ENCODE measurements at places on chromosomes 11 and 22. TPM values are rescaled to one million over a fixed set of nuclear protein-coding genes. Genes with fewer than 3 reads are reported as not detected.
A peak's percentile ranks its signal among the peaks of the same experiment; 100 is the strongest.

DNA sequence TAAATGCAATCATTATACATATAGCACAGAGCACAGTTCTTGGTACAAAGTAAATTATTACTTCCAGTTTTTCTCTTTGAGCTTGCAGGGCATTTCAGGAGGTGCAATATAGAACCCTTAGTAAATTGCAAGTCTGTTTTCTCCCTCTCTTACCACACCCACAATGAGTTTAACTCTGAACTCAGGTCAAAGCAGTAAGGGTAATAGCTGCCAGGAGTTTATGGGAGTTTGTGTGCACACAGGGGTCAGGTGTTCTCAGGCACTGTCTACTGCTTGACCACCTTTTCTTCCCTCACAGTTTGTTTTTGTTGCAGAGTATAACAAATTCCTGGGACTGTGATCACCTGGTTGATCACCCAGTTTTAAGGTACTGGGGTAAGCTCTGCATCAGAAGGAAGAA is 478.5 kb upstream of the TENM4 start:
- no peaks in the 10 kb centered on the region for H3K27me3 ChIP-seq
- H3K4me3 ChIP-seq, result no peak overlapping the region
- H3K27ac ChIP-seq, result no peak overlapping the region
- H3K36me3 ChIP-seq, result no peaks in the 10 kb centered on the region
- no peak for DNase-seq
- no peaks in the 10 kb centered on the region for H3K4me1 ChIP-seq

SYTL2 gene
- 146 TPM for total RNA-seq

DNA sequence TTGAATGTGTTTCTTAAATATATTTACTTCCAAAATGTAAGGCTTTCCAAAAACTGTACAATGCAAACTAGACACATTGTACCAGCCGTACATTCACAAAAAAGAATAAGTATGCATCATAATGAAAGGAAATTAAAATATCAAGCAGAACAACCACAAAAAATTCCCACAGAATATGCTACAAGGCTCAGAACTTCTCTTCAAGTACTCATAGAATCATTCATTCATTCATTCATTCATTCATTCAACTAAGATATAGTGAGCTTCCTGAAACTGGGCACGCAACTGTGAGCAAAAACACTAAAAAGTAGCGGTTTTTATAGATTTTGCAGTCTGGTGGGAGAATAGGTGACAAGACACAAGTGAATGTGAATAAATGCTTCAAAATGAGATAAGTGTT is 690.1 kb downstream of the KCNA4 start:
- H3K27me3 ChIP-seq, result no peaks in the 10 kb centered on the region
- H3K4me3 ChIP-seq, result no peak overlapping the region
- H3K27ac ChIP-seq, result no peak overlapping the region
- no peak for DNase-seq
- no peaks in the 10 kb centered on the region for H3K36me3 ChIP-seq

GRCh38 chr22:49954991-49955580 is 5.5 kb upstream of the PIM3 start:
- DNase-seq, result no peak
- no peaks in the 10 kb centered on the region for H3K36me3 ChIP-seq
- H3K27me3 ChIP-seq, result no peaks in the 10 kb centered on the region
- no peak overlapping the region for H3K4me3 ChIP-seq
- H3K27ac ChIP-seq, result no peak overlapping the region

PRODH gene
- total RNA-seq, result 360 TPM

GRM5 gene
- not detected for total RNA-seq

CHADL gene
- 0.80 TPM for total RNA-seq

AGBL2 gene
- total RNA-seq, result 17.4 TPM

- no peak overlapping the region for H3K4me3 ChIP-seq
- H3K4me1 ChIP-seq, result peaks cover 19% of the 10 kb centered on the region
- no peaks in the 10 kb centered on the region for H3K27me3 ChIP-seq
- no peaks in the 10 kb centered on the region for H3K36me3 ChIP-seq
- no peak overlapping the region for H3K27ac ChIP-seq
These were observed 722 bp upstream of the GUCY1A2 start for GRCh38 chr11:107018902-107019493.

- DNase-seq, result no peak
- no peaks in the 10 kb centered on the region for H3K27me3 ChIP-seq
- no peaks in the 10 kb centered on the region for H3K4me1 ChIP-seq
These were observed 117.0 kb downstream of the FANCF start for GRCh38 chr11:22508665-22509064.

DNA sequence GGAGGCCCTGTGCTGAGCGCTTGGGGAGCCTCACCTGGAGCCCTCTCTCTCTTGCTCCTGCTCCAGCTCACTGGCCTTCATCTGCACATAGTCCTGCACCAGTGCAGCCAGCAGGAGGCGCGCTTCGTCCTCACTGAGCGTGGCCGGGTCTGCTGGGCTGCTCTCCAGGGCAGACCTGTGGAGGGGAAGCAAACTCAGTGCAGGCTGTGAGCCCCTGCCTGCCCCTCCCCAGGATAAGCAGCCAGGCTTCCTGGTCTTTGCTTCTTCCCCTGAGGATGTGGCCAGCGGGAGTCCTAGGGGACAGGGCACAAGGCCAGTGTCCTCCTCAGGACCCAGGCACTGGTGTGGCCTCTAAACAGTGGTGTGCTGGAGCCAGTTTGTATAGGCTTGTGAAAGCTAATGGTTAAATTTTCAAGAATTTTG is 2.2 kb downstream of the CALCA start:
- no peaks in the 10 kb centered on the region for H3K36me3 ChIP-seq
- DNase-seq, result peak; percentile 53
- H3K27me3 ChIP-seq, result peaks cover 8% of the 10 kb centered on the region
- no peak overlapping the region for H3K27ac ChIP-seq

GRCh38 chr11:96388891-96389719 is 607 bp downstream of the CCDC82 start:
- no peaks in the 10 kb centered on the region for H3K27me3 ChIP-seq
- H3K4me3 ChIP-seq, result peak overlapping the region; percentile 91
- DNase-seq, result no peak
- no peaks in the 10 kb centered on the region for H3K36me3 ChIP-seq

TSPAN18 gene
- total RNA-seq, result 2.0 TPM

- no peak overlapping the region for H3K4me3 ChIP-seq
- no peak overlapping the region for H3K27ac ChIP-seq
- H3K27me3 ChIP-seq, result no peaks in the 10 kb centered on the region
- H3K36me3 ChIP-seq, result no peaks in the 10 kb centered on the region
- H3K4me1 ChIP-seq, result no peaks in the 10 kb centered on the region
- no peak for DNase-seq
These were observed 7.9 kb downstream of the PAMR1 start for GRCh38 chr11:35517481-35517880.

GRCh38 chr11:10666556-10667520 is 26.7 kb downstream of the IRAG1 start:
- no peak overlapping the region for H3K4me3 ChIP-seq
- peak overlapping the region; percentile 61 for H3K27ac ChIP-seq
- no peaks in the 10 kb centered on the region for H3K4me1 ChIP-seq
- DNase-seq, result no peak

SNU13 gene
- 51.5 TPM for total RNA-seq

OR4C13 gene
- not detected for total RNA-seq

DNA sequence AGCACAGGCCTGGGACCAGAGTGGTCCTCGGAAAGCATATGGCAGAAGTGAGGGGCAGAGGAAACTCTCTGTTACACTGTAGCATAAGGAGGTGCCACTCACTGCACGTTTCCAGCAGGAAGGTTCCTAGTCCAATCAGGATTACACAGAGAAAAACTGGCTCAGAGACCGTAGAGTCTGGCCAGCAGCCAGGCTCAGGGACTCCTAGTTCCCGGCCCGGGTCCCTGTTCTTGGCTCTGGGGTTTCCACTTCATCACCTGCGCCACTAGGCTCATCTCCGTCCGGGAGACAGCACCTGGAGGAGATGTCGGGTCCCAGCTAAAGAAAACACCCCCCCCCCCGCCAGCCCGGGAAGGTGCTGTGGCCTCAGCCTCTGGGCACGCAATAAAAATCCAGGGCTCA is 1.1 kb downstream of the TTLL12 start:
- peak overlapping the region; percentile 82 for H3K4me3 ChIP-seq
- H3K27ac ChIP-seq, result no peak overlapping the region
- DNase-seq, result no peak
- no peaks in the 10 kb centered on the region for H3K36me3 ChIP-seq
- H3K27me3 ChIP-seq, result no peaks in the 10 kb centered on the region

DNA sequence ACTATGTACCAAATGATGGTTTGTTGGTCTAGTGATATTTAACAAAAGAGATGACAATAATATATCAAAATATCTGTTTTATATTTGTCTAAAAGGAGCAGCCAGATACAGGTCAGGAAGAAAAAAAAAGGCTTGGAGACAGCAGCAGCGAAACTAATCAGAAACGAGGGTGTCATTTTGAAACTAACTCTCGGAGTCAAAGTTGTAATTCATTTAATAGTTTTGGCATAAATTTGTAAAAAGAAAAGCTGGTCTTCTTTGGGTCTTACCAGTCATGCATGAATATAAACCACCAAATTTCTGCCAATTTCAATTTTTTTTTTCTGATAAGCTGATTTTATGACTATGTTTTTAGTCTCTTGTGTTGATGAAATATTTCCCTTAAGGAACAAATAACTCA is 25.5 kb downstream of the NPAT start:
- no peaks in the 10 kb centered on the region for H3K27me3 ChIP-seq
- no peak for DNase-seq
- H3K4me1 ChIP-seq, result no peaks in the 10 kb centered on the region
- no peak overlapping the region for H3K27ac ChIP-seq

PANX3 gene
- total RNA-seq, result not detected

DNA sequence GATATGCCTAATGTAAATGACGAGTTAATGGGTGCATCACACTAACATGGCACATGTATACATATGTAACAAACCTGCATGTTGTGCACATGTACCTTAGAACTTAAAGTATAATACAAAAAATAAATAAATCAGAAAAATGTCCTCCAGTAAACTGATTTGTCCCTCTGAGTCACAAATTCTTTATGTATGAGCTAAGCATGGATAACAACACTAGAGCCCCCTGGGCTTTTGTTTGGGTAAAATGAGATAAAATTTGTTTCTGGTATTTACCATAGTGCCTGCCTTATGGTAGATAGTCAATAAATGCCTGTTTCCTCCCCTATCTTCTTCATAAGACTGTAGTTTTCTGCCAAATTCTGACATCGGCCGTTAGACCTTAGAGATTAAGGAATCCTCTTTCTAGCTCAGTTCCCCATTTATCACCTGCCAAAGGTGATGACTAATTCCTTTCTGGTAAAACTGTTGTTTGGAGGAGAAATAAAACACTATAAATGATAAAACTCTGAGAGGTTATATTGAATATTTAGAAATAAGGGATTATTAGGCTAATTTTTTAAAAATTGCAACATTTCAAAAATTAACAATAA is 43.6 kb upstream of the LUZP2 start:
- no peaks in the 10 kb centered on the region for H3K4me1 ChIP-seq
- H3K36me3 ChIP-seq, result no peaks in the 10 kb centered on the region
- no peak overlapping the region for H3K4me3 ChIP-seq

DNA sequence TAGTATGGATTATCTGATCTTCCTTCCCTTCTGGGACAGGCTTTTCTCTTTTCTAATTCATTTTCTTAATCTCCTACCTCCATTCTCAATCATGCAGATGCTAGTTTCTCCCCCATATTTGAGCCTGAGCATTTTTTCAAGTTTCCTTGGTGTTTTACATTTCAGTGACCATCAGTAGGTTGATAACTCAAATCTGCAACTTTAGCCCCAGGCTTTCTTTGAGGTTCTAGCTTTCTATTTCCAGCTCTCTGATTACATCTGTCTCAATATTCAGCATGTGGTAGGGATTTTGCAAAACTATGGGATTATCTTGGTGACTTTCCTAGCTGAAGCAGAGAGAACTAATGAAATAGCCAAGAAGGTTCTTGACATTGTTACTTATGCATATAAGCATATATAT is 67.8 kb downstream of the ARHGEF12 start:
- no peak for DNase-seq
- H3K36me3 ChIP-seq, result no peaks in the 10 kb centered on the region
- H3K27ac ChIP-seq, result no peak overlapping the region
- H3K4me3 ChIP-seq, result no peak overlapping the region

GRCh38 chr11:132464939-132465338 is 1067.4 kb downstream of the OPCML start:
- no peaks in the 10 kb centered on the region for H3K27me3 ChIP-seq
- no peak for DNase-seq
- H3K4me3 ChIP-seq, result no peak overlapping the region
- no peaks in the 10 kb centered on the region for H3K4me1 ChIP-seq
- H3K27ac ChIP-seq, result no peak overlapping the region
- no peaks in the 10 kb centered on the region for H3K36me3 ChIP-seq

- no peaks in the 10 kb centered on the region for H3K27me3 ChIP-seq
- H3K4me3 ChIP-seq, result no peak overlapping the region
- no peak overlapping the region for H3K27ac ChIP-seq
- DNase-seq, result no peak
- no peaks in the 10 kb centered on the region for H3K4me1 ChIP-seq
These were observed 16.8 kb upstream of the IL10RA start for GRCh38 chr11:117969160-117969991.

- H3K27ac ChIP-seq, result no peak overlapping the region
- peaks cover 94% of the 10 kb centered on the region for H3K36me3 ChIP-seq
- H3K4me1 ChIP-seq, result no peaks in the 10 kb centered on the region
- no peak for DNase-seq
- H3K27me3 ChIP-seq, result no peaks in the 10 kb centered on the region
- H3K4me3 ChIP-seq, result no peak overlapping the region
These were observed 39.7 kb downstream of the ZC3H7B start for GRCh38 chr22:41341012-41341411.

ARHGAP42 gene
- total RNA-seq, result 27.9 TPM

- no peaks in the 10 kb centered on the region for H3K36me3 ChIP-seq
- no peak overlapping the region for H3K4me3 ChIP-seq
- H3K4me1 ChIP-seq, result no peaks in the 10 kb centered on the region
- no peaks in the 10 kb centered on the region for H3K27me3 ChIP-seq
These were observed 450.1 kb upstream of the LUZP2 start for GRCh38 chr11:24046731-24047130.

CCDC87 gene
- total RNA-seq, result 0.38 TPM

TRPC6 gene
- 31.4 TPM for total RNA-seq

DNA sequence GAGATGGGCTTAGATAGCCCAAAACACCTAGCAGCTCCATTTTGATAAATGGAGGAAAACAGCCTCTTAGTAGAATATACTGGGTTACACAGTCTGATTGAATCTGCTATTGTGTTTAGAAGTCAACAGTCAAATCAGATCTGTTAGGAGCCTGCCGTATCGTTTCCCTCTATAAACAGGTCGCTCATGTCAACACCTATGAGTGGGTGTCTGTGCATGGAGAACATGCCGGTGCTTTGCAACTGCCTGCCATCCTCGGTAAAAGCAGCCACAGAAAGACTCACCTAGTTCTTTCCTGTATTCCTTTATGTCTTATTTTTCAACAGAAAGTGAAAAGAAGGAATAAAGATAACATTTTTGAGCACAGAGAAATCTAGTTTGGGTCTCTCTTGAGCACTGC is 99.4 kb downstream of the ETS1 start:
- no peaks in the 10 kb centered on the region for H3K36me3 ChIP-seq
- H3K27ac ChIP-seq, result peak overlapping the region; percentile 32
- DNase-seq, result no peak

GRCh38 chr22:49664371-49664881 is 163.2 kb downstream of the BRD1 start:
- H3K4me3 ChIP-seq, result no peak overlapping the region
- no peaks in the 10 kb centered on the region for H3K4me1 ChIP-seq
- no peaks in the 10 kb centered on the region for H3K27me3 ChIP-seq
- no peaks in the 10 kb centered on the region for H3K36me3 ChIP-seq
- DNase-seq, result no peak

- no peak for DNase-seq
- H3K4me3 ChIP-seq, result no peak overlapping the region
- peaks cover 3% of the 10 kb centered on the region for H3K4me1 ChIP-seq
- no peaks in the 10 kb centered on the region for H3K36me3 ChIP-seq
These were observed 5.0 kb upstream of the APOL1 start for GRCh38 chr22:36247955-36248354.
